Uterus (tissue), 4 donors: ENCODE measurements at places on chromosomes 3 and 15.

- no peak for DNase-seq
These were observed 972 bp downstream of the UBA5 start for GRCh38 chr3:132661101-132661500.

DNA sequence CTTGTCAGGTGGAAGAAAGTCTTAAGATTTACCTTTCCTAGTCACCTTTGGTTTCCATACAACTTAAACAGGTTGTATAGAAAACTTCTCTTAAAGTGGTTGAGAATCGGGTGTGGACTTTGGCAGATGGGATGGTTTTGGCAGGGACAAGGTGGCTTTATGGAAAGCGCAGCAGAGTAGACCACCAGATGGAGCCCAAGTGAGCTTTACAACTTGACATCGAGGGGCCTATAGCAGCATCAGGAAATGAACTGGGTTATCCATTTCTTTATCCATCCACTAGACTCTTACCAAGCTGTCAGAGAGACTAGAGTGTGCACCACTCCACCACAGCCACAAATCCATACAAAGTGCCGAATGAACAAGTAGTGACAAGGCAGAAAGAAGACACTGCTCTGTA is 85.3 kb upstream of the MBNL1 start:
- DNase-seq: peak; percentile 34

DNA sequence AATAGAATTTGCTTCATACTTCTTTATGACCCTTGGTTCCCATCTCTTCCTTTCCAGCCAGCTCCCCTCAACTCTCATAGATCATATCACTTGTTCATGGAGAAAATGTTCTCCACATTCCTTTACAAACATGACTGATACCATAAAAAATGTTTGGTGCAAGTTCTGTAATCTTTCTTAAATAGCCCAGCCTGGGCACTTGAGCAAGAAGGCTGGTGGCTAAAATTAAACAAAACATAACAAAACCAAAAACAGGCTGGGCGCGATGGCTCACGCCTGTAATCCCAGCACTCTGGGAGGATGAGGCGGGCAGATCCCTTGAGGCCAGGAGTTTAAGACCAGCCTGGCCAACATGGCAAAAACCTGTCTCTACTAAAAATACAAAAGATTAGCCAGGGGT is 8.9 kb upstream of the POLR2M start:
- DNase-seq: no peak

- no peak for DNase-seq
These were observed 300.0 kb upstream of the CTNNB1 start for GRCh38 chr3:40899286-40899712.

DNA sequence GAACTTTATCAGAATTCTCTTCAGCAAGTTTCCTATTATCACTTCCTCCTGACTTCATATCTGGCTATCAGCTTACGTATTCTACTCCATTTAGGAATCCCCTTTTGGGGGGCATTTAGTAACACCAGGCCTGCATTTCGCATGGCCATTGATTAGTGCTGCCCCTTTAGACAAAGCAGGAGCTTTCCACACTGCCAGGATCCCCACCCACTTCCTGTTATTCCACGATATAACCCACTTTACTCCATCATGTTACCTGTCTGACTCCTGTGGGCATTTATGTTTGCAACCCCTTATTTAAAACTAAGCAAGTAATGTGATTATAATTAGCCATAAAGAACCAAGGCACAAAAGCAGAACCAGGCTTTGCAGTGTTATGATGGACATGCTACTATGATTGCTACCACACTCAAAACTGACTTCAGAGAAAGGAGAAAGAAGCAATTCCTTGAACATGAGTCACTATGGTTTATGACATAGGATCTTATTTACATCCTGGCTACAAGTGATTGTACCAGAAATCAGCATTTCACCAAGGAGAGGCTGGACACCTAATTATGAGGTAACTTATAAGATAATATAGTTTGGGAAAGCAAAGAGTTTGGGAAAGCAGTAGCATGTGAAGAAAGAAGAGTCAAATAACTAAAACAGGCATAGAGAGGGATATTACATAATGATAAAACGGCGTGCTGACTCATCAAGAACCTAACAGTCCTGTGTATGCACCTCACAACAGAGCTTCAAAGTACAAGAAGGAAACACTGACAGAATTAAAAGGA is 96.3 kb downstream of the IGSF11 start:
- DNase-seq: no peak

GRCh38 chr3:64488939-64489338 is 198.9 kb downstream of the ADAMTS9 start:
- no peak for DNase-seq

DNA sequence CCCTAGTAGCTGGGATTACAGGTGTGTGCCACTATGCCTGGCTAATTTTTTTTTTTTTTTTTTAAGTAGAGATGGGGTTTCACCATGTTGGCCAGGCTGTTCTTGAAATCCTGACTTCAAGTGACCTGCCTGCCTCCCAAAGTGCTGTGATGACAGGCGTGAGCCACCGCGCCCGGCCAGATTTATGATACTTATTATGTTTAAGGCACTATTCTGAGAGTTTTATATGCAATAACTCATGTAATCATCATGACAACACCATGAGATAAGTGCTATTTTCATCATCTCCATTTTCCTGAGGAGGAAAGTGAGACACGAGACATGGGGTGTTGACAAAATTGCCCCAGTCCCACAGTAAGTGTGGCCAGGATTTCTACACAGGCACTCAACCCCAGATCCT is 366.4 kb upstream of the TRIM42 start:
- no peak for DNase-seq

DNA sequence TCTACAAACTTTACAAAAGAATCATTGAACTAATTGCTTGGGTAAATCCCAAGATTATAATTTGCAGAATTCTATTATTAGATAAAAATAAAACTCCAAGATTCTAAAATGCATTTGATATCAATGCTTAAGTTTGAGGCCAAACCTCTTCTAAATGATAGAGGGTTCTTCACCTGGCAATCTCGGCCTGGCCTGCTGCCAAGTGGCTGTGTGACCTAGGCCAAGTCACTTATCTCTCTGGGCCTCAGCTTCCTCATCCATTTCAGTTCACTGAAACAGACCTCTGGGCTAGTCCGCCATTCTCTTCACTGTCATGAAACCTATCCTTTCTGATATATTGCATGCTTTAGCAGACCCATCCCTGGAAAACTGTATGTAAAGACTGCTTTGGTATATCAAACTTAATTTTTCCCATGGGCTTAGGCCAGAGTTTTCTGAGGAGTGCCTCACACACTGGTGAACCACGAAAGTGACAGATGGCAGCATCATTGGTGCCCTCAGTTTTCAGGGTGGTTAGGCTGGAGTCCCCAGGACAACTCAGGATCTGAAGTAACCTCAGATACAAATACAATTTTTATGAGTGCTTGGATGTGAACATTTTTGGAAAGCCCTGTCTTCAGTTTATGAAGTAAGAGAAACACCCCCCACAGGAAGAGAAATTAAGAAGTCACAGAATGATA is 21.8 kb downstream of the NUDT16 start:
- no peak for DNase-seq

DNA sequence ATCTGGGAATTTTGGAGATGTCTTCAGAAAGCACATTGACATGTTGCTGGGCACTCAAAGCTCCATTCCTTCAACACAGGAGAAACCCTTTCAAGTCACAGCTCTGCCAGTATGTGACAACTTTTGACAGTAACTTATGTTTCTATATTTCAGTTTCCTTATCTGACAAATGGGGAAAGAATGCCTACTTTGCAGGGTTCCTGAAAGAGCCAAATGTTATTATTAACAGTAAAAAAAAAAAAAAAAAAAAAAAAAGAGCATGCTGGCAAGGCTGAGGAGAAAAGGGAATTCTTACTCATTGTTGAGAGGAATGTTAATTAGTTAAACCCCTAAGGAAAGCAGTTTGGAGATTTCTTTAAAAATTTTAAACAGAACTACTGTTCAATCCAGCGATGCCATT is 272.5 kb upstream of the TGFBR2 start:
- no peak for DNase-seq
